ENCODE measurements at places on chromosomes 5 and 9.

GRCh38 chr5:62312036-62312435, 6.0 kb downstream of the KIF2A start:
- no peak for DNase-seq

DNA sequence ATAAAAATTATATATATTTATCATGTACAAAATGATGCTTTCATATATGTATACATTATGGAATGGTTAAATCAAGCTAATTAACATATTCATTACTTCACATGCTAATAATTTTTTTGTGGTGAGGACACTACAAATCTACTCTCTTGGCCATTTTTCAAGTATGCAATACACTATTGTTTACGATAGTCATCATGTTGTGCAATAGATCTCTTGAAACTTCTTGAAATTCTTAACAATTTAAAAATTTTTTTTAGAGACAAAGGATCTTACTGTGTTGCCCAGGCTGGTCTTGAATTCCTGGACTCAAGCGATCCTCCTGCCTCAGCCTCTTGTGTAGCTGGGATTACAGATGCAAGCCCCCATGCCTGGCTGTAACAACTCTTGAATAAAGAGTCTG, 45.2 kb upstream of the SHOC1 start:
- DNase-seq = no peak

GRCh38 chr9:71765693-71766092, 2.6 kb downstream of the CEMIP2 start:
- no peak for DNase-seq

DNA sequence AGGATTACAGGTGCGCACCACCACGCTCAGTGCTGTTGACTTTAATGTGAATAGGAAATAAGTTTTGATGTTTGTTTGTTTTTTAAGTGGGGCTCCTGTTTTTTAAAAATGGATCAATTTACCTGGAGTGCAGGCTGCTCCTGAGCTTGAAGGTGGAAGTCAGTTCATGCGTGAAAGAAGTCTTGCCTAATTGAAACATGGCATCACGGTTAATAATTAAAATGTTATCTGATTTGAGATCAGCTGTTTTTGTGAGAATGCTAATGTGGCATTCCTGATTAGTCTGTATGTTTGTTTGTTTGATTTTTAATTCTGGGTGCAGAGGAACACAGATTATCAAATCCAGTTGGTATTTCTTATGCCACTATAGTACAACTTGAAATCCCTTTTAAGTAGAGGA, 6.5 kb downstream of the SFXN1 start:
- no peak for DNase-seq

GRCh38 chr5:10283927-10284635, 23.6 kb downstream of the CMBL start:
- peak; percentile 75 for DNase-seq

- no peak for DNase-seq
These were observed 13.7 kb downstream of the DOCK2 start for GRCh38 chr5:169650701-169651331.

- no peak for DNase-seq
These were observed 14.4 kb downstream of the PDE6A start for GRCh38 chr5:149930043-149930748.

All from activated T-cell treated with anti-CD3 and anti-CD28 coated beads for 48 hours (primary cell).